GM18507 (cell line): ENCODE measurements at places on chromosomes 3 and 15.
A peak's percentile ranks its signal among the peaks of the same experiment; 100 is the strongest.

DNA sequence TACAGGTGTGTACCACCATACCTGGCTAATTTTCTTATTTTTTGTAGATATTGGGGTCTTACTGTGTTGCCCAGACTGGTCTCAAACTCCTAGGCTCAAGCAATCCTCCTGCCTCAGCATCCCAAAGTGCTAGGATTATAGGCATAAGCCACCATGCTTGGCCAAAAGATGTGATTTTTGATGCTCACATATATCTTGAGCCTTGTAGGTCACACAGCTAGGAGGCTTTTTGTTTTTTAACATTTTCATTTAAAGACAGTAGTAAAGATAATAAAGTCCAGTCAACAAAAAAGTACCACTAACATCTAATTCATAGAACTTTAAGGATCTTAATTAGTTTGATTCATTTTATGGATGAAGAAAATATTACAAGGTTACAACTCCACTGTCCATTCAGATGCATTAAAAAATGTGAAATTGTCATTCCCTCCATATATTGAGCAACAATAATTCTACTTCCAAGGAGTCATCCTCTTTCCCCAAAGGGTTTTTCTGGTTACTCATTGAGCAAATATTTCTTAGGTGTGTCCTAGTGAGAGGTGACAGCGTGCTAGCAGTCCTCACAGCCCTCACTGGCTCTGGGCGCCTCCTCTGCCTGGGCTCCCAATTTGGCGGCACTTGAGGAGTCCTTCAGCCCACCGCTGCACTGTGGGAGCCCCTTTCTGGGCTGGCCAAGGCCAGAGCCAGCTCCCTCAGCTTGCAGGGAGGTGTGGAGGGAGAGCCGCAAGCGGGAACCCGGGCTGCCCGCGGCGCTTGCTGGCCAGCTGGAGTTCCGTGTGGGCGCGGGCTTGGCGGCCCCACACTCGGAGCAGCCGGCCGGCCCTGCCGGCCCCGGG is 8.3 kb upstream of the TASOR start:
- DNase-seq: no peak

DNA sequence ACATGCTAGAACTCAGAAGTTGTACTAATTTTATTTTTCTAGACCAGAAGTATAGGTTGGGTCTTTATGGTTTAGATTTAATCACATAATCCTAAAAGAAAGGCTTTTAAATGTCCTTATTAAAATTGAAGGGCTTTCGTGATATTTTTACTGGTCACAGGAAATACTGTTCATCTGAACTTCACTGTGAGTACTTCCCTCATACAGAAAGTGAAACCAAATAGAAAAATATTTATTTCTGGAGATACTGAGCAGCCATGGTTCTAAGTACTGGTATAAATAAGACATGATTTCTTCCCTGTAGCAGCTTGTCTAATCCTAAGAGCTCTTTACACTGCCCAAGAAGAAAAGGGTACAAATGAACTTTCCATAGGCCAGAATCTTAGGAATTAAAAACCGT is 2.0 kb downstream of the SNRK start:
- DNase-seq: peak; percentile 17

DNA sequence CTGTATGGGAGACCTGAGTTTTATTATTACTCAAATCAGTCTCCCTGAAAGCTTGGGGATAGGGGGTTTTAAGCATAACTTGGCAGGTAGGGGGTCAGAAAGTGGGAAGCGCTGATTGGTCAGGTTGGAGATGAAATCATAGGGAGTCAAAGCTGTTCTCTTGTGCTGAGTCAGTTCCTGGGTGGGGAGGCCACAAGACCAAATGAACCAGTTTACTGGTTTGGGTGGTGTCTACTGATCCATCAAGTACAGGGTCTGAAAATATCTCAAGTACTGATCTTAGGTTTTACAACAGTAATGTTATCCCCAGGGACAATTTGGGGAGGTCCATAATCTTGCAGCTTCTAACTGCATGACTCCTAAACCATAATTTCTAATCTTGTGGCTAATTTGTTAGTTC is 17.8 kb upstream of the IQCF6 start:
- no peak for DNase-seq

GRCh38 chr3:55205990-55206389 is 278.1 kb upstream of the LRTM1 start:
- no peak for DNase-seq

DNA sequence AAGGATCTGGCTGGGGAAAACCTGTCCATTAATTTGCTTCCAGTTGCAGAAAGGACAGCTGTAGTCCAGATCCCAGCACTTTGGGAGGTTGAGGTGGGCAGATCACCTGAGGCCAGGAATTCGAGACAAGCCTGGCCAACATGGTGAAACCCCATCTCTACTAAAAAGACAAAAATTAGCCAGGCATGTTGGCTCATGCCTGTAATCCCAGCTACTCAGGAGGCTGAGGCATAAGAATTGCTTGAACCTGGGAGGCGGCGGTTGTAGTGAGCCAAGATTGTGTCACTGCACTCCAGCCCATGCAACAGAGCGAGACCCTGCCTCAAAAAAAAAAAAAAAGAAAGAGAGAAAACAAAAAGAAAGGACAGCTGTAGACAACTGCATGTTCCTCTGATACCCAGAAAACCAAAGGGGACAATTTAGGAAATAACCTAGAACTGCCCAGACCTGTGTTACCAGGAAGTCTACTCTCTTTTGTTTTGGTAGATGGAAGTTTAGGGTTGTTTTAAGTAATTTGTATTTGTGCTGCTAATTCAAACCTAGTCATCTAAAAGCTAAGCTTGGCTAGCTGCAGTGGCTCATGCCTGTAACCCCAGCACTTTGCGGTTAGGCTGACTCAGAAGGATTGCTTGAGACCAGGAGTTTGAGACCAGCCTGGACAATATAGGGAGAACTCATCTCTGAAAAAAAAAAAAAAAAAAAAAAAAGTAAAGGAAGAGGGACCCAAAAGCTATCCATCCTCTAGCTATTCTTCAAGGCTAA is 22.7 kb downstream of the EXD1 start:
- DNase-seq: no peak

DNA sequence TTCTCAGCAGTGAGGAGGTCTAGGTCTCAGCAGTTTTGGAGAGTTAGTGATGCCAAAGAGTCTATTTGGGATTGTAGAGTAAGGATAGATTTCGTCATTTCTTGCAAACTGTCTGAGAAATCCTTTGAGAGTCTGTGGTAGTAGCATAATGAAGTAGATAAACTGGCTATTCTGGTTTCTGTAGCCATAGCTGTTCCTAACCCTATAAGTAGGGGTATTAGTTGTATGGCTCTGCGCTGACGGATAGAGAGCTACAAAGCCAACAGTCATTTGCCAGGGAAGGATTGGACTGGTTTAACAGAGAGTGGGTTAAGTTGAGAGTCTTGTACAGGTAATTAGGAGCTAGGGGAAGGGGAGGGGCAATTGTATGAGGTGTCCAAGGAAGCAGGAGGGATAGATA is 50.6 kb downstream of the KLHDC8B start:
- no peak for DNase-seq

DNA sequence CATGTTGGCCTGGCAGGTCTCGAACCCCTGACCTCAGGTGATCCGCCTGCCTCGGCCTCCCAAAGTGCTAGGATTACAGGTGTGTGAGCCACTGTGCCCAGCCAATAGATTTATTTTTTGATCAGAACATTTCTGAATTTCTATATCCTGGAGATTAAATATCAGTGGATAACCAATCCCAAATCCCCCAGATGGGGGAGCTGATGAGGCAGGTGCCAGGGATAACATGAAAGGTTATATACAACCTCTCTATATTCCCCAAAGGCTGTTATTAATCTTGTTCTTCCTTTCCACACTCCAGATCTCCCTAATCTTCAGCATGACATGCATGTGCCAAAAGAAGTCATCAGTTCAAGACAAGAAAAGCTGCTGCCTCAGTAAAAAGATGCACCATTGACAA is 112.3 kb downstream of the WDR76 start:
- no peak for DNase-seq

- no peak for DNase-seq
These were observed 18.2 kb upstream of the AMOTL2 start for GRCh38 chr3:134392336-134392983.

DNA sequence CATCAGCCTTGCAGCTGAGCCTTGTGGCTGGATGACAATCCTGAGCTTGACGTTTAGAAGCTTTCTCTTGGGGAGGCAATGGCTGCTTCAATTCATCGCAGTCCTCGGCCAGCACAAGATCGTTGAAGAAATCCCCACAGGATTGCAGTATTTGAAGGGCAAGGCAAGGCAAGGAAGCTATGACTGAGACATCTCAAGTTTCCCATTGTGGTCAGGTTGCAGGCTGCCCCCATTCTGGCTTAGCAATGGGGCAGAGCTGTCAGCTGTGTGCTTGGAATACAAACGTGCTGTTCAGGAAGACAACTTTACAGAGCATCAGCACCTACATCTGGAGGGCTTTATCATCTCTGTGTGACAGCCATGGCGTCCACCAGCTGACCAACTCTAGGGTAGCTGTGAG is 275.9 kb upstream of the TBL1XR1 start:
- no peak for DNase-seq

- DNase-seq: no peak
These were observed 163.8 kb upstream of the CDIN1 start for GRCh38 chr15:36415643-36416042.

- DNase-seq: no peak
These were observed 47.2 kb downstream of the CADM2 start for GRCh38 chr3:85005946-85006345.

GRCh38 chr3:140470211-140470610 is 207.7 kb upstream of the TRIM42 start:
- no peak for DNase-seq

- DNase-seq: no peak
These were observed 325.4 kb downstream of the FOXP1 start for GRCh38 chr3:71258116-71258515.
